Stimulated activated CD8-positive, alpha-beta memory T cell treated with anti-CD3 and anti-CD28 coated beads, Interleukin-4, amount 100 ng/mL, for 1 hour (primary cell): ENCODE measurements at places on chromosomes 3 and 15.

DNA sequence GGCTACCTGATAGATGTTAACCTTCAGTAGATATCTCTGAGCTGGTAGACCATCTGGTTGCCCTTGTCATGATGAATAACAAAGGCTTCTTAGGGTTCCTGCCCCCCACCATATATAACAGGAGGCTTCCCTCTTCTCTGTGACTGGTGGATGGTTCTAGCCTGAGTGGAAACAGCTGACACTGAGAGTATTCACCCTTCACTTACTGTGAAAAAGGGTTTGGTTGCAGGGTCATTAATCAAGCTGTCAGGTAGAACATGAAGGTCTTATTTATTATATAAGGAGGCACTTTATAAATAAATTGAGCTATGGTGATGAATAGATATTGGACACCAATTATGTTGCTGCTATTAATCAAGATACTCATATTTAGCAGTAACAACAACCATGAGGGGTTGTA, 58.6 kb downstream of the CACNA2D3 start:
- DNase-seq, result no peak

- DNase-seq, result peak; percentile 22
Measured at GRCh38 chr3:14175383-14176037, 2.9 kb downstream of the XPC start.

GRCh38 chr3:111695636-111696117, 100.5 kb upstream of the ZBED2 start:
- no peak for DNase-seq

- DNase-seq, result no peak
Measured at GRCh38 chr15:98583771-98584430, 64.4 kb upstream of the IGF1R start.

DNA sequence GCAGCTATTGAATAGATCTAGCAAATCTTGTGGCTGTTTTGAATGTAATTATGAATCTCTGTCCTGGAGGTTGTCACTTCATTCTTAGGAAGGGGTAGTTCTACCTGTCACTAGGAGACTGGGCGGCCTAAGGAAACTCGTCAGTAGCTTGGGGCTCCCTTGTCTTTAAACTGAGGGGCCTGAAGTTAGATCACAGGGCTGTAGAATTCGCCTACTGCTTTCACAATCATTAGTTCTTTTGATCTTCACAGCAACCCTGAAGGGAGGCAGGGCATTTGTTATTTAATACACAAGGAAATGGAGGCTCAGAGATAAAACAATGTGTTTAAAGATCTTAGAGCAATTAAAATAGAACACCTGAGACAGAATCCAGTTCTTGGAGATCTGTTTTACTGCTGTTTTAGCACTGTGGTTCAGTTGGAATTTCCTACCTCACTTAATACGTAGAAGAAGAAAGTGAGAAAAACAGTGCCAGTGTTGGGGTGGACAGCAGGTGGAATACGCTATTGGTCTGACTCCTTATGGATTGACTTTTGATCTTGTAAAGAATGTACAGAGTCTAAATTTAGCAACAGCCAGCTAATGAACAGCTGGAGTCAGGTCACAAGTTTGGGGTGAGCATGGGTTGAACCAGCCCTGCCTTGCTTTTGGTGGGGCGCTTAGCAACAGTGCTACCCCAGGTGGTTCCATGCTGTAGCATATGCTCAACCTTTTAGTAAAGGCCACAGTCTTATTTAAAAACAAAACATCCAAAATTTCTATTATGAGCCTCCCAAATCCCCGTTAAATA, 71.4 kb upstream of the BHLHE40 start:
- no peak for DNase-seq

DNA sequence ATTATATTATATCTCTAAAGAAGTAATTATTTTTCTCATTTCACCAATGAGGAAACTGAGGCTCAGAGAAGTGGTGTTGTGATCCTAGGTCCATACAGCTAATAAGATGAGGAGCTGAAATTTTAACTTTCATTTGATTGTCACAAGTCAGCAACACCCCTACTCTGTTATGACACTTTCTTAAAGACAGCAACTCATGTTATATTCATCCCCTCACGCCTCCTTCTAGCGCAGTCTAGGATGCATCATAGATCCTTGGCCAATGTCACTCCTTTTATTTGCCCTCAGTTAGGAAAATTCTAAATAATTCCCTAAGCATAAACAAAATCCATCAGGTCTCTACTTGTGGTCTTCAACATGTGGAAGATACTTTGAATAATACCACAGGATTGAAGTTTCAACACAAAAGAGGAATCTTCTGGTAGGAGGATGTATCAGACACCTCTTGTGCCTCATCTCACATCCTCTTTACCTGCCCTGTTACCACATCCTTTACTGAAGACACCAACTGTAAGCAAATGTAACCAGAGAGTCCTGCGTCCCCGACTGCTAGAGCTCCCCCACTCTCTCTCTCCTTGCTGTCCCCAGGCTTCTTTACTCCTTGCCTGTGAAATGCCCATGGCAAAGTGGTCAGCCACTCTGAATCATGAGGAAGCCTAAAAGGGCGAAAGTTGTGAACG, 53.7 kb downstream of the TRIM42 start:
- no peak for DNase-seq

DNA sequence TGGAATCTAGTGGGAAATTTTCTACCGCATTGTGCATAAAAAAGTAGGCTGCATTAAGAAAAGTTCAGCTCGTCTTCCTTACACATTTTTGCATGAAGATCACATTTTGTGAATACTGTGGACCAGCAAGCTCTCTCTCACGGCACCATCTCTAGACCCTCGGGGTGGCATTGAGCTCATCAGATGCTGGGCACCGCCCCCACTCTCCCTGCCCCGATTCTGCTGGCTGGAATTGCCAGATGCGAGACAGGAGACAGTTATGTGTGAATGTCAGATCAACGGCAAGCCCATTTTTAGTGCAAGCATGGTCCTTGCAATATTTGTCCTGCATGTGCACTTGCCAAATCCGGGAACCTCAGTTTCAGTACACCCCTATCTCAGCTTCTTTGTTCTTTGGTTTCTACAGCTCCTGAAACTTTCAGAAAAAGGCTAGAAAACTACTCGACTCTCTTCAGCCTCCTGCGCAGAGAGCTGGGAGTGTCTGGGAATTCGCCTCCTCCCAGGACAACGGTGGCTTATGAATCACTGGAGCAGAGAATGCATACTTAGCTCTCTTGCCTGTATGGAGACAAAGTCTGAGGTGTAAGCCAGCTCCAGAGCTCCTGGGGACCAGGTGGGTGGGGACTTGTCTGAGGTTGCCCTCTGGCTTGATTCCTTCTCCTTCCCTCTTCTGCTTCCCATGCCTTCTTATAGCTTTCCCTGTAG, 285.2 kb upstream of the ATP10A start:
- DNase-seq, result no peak

GRCh38 chr3:141275511-141275910, 43.9 kb downstream of the PXYLP1 start:
- DNase-seq, result no peak

GRCh38 chr15:50051811-50052419, 67.1 kb downstream of the ATP8B4 start:
- DNase-seq, result no peak

- no peak for DNase-seq
Measured at GRCh38 chr3:123088387-123088786, 21.6 kb downstream of the PDIA5 start.

DNA sequence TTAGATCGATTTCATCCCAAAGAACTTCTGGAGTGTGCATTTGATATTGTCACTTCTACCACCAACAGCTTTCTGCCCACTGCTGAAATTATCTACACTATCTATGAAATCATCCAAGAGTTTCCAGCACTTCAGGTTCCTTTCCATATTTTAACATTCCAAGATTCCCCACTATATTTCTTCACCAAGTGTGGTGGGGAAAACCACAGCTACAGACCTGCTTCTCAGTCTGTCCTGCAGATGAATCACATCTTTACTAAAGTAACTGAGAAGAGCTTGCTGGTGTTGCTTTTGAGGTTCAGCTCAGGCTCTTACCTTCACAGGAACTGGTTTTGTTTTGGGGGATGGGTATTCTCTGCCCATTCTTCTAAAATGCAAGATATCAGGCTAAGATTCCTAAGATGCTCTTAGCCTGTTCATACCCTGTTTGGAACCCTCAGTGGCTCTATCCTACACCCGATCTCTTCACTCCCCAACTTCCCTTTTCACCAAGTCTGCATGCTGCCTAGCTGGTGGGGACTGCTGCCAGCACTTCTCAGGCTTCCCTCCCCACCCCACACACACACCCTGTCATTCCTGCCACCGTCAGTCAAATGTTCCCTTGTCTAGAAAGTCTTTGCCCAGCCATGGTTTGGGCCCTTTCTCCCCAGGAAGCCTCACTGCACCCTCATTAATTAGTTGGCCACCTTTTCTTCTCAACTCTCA, 30.8 kb downstream of the SRP14 start:
- DNase-seq, result no peak

DNA sequence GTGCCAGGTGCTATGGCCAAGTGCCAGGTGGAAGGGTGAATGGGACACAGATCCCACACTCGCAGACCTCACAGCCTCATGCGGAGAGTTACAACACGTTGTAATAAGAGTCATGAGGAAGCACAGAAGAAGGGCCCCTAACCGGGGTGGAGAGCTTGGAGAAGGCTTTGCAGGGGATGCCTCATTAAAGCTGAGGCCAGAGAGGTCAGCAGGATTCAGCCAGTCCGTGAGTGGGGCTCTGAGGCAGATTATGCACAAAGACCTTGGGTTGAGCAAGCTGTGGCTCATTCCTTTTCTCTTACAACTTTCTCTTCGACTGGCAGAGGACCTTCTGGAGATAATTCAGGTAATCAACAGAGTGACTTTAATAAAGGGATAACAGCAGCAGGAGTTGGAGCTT, 65.3 kb upstream of the SNRK start:
- DNase-seq, result no peak

GRCh38 chr3:6862041-6862879, 1.3 kb downstream of the GRM7 start:
- DNase-seq, result no peak

- no peak for DNase-seq
Measured at GRCh38 chr3:146256851-146257486, 6.1 kb upstream of the PLSCR4 start.

DNA sequence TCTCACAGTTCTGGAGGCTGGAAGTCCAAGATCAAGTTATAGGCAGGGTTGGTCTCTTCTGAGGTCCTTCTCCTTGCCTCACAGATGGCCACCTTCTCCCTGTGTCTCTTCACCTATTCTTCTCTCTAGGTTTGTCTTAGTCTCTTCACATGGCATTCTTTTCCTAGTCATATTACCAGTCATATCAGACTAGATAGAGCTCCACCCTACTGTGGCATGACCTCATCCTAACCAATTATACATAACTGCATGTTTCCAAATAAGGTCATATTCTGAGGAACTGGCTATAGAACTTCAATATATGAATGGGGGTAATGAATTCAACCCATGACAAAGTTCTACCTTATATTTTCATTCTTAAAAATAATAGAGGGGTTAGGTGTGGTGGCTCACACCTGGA, 196.4 kb upstream of the UBE3A start:
- DNase-seq, result no peak

- DNase-seq, result no peak
Measured at GRCh38 chr15:79408041-79408440, 24.1 kb upstream of the MINAR1 start.

DNA sequence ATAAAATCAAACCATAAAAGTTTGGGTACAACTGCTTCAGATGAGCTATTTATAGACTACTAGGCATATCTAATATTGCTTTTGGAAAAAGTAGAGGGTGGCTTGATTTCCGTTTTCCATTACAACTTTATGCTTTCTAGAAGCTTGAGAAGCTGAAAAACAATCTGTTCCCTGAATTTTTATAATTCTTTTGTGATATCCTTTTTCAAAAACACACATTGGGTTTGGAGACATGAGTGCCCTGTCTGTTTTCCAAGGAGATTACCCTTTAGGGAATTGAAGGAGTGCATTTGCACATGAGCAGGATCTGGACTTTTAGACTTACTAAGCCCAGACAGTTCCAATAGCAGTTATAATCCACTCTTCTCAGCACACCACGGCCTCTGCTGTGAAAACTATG, 49.5 kb upstream of the FILIP1L start:
- no peak for DNase-seq

DNA sequence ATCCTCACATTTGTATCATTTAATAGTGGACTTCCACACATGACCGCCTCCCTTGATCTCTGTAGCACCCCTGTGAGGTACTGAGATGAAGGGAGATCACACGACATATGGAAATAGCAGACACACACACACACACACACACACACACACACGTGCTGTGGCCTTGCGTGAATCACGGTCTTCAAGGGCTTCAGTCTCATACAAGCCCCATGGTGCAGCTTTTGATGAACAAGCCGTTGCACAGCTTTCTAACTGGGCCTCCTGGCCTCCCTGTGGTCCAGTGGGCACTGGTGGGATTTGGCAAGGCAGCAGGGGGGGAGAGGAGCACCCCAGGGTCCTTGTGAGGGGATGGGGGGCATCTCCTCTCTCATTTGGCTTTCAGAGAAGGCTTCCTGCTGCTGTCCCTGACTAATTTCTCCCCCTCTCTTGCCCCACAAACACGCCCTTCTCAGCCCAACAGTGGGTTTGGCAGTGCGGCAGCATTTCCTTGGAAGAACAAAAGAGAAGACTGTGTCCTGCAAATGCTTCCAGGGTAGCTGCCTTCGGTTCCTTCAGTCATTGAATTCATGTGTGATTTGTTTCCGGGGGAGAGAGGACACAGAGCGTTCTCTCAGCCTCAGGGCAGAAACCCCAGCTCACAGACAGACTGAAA, 98.7 kb downstream of the SMAD6 start:
- DNase-seq, result no peak

DNA sequence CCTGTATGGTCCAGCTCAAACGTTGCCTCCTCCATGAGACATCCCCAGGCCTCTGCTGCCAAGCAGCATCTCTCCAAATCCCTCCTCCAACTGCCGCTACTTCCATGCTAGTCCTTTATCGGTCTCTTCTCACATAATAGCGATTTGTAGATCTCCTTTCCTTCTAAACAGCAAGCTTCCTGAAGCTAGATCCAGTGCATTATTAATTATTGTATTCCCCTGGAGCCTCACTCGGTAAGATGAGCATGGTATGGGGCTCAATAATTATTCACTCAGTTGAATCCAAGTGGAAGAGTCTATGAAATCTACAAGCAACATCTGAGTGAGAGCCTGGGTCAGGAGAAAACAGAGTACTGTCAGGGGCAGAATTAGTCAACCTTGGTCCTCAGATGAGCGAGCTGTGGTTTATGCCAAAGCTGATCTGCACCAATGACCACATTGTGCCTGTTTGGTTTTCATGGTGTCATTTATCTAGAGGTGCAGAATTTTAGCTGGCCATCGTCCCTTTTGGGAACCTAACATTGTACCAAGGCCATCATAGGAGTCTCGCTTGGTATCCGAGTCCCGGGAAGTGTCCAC, 93.8 kb upstream of the UBE2E1 start:
- DNase-seq, result no peak

- no peak for DNase-seq
Measured at GRCh38 chr3:101216710-101217465, 103.5 kb downstream of the IMPG2 start.
